ENCODE measurements at places on chromosomes 1 and 21.

DNA sequence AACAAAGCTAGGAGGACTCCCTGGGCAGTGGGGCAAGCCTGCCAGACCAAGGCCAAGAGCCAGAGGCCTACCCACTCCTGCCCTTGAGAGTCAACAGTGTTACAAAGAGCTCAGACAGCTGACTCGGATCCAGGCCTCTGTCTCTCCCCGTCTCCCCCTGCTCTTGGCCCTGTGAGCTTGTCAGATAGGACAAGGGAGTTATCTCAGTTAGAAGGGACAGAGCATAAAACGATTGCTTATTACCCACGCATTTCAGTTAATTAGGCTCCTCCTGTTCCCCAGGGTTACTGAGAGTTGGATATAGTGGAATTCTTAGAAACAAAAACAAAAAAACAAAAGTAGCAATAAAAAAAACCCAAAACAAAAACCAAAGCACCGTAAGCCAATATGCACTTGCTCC is 1.3 kb downstream of the SLC41A1 start:
- no peak for DNase-seq

DNA sequence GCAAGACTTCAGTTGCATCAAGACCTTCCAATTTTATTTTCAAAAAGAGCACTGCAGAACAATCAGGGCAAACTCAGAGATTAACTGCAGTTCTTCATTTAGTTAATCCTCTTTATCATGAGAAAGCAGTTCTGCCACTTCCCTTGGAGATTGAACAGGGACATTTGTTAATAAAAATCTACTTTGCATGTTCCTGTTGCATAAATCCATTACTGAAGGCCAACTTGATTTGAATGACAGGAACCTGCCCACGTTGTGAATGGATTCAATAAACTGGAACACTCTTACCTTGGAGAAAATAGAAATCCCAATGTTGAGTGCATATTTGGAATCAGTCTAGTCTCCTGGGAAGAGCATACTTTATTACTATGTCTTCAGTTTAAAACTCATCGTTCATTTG is 19.6 kb upstream of the PLD5 start:
- no peak for DNase-seq

GRCh38 chr1:24121406-24121805 is 9.5 kb upstream of the MYOM3 start:
- no peak for DNase-seq

GRCh38 chr1:115723756-115724155 is 44.8 kb downstream of the CASQ2 start:
- no peak for DNase-seq

- no peak for DNase-seq
These were observed 26.1 kb upstream of the LAMC2 start for GRCh38 chr1:183159960-183160359.

DNA sequence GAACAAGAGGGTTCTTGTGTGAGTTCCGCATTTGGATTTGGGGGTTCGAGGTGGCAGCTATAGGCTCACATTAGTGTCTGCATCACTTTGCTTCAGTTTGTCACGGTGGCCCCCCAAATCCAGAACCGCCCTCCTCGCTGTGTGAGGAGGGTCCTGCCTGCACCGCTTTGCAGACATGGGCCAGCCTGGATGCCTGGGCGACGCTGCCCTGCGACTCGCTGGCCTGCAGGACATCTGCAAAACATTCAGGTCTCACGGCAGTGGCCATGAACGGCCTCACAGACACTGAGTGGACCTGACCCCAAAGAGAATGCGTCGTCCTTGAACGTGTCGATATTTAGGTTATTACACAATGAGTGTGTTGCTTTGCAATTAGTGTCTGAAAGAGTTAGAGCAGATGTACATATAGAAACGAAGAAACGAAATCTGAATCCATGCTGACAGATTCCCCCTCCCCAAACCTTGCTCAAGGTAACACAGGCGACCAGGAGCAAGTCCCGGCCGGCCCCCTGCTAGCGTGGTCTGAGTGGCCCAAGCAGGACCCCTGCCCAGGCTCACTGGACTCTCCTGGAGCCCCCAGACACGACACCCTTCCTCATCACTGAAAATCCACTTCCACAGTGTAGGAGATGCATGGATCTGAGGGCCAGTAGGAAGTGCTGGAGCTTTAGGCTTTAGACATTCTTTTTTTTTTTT is 20.4 kb downstream of the PDE9A start:
- DNase-seq: no peak

- no peak for DNase-seq
These were observed 310.3 kb downstream of the SIPA1L2 start for GRCh38 chr1:232319518-232320210.

DNA sequence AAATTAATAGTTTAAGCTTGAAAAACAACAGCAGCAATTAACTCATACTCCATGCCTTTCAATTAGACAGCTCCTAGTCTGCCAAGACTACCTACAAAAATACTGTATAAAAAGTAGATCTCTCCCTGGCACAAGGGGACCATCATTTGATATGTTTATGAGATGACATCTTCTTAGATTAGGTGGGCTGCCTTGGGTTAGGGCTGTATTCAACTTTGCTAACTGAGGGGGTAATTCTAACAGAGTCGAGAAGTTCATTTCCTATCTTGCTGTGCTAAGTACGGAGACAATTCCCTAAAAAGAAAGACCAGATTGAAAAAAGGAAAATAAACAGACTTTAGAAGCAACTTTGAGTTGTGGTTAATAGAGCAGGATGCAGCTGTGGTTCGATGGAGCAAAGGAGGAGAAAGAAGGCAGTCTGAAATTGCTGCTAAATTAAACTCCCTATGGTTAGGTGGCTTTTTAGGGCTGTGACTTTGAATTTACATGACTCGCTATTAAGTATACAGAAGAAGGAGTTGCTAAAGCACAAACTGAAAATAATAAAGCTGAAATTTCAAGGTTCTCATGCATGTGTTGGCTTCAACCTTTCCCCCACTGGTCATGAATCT is 75.4 kb downstream of the CDC7 start:
- no peak for DNase-seq

DNA sequence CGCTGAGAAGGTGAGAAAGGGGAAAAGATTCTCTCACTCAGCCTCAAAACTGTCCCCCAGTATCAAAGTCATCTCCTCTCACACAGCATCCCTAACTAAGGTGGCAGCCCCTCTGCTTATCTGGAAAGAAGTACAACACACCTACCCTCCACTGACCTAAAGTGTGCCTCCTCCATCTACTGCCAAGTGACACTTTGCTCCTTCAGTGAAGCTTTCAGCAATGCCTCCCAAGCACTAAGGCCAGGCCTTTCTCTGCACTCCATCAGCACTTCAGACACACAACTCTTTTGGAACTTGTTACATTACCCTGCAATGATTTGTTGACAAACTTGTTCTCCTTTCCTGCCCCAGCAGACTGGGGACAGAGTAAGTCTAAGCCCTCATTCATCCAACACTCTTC is 1.4 kb downstream of the SH3BP5L start:
- no peak for DNase-seq

DNA sequence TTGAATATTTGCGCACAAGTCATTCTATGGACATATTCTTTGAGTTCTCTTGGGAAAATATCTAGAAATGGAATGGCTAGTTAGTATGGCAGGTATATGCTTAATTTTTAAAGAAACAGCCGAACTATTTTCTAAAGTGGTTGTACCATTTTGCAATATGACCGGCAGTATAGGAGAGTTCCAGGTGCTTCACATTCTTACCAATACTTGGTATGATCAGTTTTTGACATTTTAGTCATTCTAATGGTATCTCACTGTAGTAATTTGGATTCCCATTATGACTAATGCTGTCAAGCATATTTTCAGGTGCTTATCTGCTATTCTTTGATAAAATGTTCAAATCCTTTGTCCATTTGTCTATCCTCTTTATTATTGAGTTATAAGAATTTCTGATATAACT is 20.6 kb downstream of the ATPAF1 start:
- DNase-seq: no peak

Data from non-pigmented ciliary epithelial cell (primary cell).